ENCODE measurements at places on chromosomes 16 and 17.

- no peak overlapping the region for H3K4me3 ChIP-seq
- H3K4me1 ChIP-seq = peaks cover 26% of the 10 kb centered on the region
- peaks cover 5% of the 10 kb centered on the region for H3K27me3 ChIP-seq
- H3K36me3 ChIP-seq = no peaks in the 10 kb centered on the region
Measured at GRCh38 chr16:2025251-2025650, 1.5 kb upstream of the NHERF2 start.

DNA sequence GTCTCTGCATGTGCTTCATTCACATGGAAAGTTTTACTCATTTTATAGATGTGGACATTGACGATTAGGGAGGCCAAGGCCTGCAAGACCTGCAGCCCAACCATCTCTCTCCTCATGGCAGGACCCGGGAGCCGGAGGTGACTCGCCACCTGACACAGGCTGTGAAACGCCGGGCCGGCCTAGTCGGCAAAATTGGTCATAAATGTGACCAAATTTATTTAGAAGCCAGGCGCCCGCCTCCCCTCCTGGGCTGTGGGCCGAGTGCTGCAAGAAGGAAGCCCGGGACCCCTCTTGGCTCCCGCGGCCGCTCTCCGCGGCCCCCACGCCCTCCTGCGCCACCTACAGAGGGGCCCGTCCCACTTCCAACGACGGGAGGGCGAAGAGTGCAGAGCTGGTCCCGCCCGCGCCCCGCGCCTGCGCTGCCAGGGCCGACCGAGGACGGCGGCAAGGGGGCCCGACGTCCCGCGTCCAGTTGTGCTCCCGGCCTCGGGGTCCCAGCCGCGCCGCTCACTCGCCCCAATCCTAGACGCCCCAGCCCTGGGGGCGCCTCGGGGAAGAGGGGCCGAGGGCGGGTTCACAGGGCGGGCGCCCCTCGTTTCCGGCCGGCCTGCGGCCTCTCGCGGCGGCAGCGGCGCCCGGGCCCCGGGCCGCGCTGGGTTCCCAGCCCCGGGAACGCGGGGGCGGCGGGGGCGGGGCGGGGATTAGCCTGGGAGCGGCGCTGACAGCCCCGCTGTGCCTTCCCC, 47.5 kb downstream of the WNT3 start:
- H3K4me3 ChIP-seq = no peak overlapping the region
- H3K27me3 ChIP-seq = peaks cover 30% of the 10 kb centered on the region
- no peaks in the 10 kb centered on the region for H3K36me3 ChIP-seq
- DNase-seq = peak; percentile 56
- H3K4me1 ChIP-seq = peaks cover 15% of the 10 kb centered on the region

DNA sequence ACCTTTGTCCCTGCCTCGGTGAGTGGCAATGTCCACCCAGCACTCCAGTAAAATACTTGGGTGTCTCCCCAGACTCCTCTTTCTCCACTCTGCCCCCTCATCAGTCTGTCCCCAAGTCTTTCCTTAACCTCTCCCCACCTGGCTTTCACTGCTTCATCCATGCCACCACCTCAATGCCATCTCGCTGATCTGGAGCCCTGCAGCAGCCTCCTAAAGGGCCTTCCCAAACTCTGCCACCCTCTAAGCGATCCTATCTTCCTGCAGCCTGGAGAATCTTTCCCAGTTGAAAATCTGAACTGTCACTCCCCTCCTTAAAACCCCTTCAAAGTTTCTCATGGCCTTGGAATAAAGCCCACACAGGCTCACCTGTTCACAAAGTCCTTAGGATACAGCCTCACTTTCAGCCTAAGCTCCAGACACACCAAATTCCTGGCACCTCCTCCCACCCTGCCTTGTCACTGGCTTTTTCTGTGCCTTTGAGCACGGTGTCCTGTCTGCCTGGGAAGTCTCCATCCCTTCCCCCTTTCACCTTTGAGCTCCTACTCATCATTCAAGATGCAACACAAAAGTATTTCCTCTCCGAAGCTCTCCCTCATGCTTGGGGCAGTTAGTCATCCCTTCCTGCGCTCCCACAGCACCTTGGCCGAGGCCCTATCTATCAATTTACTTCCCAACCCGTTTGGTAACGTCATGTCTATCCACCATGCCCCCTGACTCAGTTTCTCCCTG, 2.8 kb downstream of the WNK4 start:
- no peak for DNase-seq
- H3K36me3 ChIP-seq = peaks cover 12% of the 10 kb centered on the region
- H3K27me3 ChIP-seq = peaks cover 46% of the 10 kb centered on the region
- no peak overlapping the region for H3K27ac ChIP-seq
- H3K4me3 ChIP-seq = no peak overlapping the region

GRCh38 chr17:19753661-19754463, 5.8 kb upstream of the ALDH3A1 start:
- no peaks in the 10 kb centered on the region for H3K4me1 ChIP-seq
- peak; percentile 18 for DNase-seq

GRCh38 chr17:21376081-21376758, at the start of gene KCNJ12:
KCNJ12 (plus strand) TSS chr17:21376357; CDS start chr17:21415343, 38,986 bp downstream.
- no peaks in the 10 kb centered on the region for H3K27me3 ChIP-seq
- H3K4me1 ChIP-seq = peaks cover 6% of the 10 kb centered on the region
- DNase-seq = no peak
